Mammary epithelial cell (primary cell): ENCODE measurements at places on chromosomes 16 and 17.
A peak's percentile ranks its signal among the peaks of the same experiment; 100 is the strongest.

- DNase-seq, result peak; percentile 60
Observed at GRCh38 chr17:47866941-47867340, 16.0 kb upstream of the SP6 start.

DNA sequence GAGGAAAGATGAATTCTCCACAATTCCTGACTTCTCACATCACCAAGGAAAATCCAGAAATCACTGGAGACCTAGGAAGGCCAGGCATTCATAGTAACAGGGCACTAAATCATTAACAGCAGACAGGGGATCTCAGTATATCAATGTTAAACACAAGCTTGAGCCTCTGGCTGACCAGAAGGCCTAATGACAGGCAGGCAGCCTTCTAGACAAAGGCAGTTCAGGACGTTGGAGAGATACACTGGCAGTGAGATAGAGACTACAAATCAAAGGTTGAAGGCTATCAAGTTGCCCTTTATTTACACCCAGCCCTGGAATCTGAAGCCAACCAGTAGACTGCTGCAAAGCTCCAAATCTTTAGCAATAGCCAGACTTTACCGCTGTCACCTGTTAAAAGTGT, 422.8 kb upstream of the CCL2 start:
- DNase-seq, result no peak

- no peak for DNase-seq
Observed at GRCh38 chr17:72434581-72434980, 313.8 kb downstream of the SOX9 start.

DNA sequence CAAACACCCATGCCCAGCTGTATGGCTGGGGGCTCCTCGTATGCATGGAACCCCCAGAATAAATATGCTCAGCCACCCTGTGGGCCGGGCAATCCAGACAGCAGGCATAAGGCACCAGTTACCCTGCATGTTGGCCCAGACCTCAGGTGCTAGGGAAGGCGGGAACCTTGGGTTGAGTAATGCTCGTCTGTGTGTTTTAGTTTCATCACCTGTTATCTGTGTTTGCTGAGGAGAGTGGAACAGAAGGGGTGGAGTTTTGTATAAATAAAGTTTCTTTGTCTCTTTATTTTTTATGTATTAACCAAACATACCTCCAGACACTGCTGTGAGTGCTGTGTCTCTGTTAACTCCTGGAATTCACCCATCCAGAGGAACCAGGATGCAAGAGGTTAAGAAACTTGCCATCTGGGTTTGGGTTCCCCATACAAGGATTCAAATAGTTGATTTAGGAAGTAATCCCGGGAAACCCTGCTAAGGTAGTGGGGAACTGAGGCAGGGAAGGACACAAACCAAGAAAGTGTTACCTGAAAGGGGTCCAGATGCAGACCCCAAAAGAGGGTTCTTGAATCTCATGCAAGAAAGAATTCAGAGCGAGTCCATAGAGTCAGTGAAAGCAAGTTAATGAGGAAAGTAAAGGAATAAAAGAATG, 37.4 kb upstream of the IL21R start:
- peak; percentile 81 for DNase-seq

DNA sequence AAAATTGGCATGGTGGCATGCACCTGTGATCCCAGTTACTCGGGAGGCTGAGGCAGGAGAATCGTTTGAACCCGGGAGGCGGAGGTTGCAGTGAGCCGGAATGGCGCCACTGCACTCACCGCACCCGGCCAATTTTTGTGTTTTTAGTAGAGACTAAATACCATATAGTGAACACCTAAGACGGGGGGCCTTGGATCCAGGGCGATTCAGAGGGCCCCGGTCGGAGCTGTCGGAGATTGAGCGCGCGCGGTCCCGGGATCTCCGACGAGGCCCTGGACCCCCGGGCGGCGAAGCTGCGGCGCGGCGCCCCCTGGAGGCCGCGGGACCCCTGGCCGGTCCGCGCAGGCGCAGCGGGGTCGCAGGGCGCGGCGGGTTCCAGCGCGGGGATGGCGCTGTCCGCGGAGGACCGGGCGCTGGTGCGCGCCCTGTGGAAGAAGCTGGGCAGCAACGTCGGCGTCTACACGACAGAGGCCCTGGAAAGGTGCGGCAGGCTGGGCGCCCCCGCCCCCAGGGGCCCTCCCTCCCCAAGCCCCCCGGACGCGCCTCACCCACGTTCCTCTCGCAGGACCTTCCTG, at the start of gene HBQ1:
Gene HBQ1 (plus strand): TSS at position 359 of the 575 bp plus-strand sequence. CDS start 28 bp downstream, at position 387.
- no peak for DNase-seq

DNA sequence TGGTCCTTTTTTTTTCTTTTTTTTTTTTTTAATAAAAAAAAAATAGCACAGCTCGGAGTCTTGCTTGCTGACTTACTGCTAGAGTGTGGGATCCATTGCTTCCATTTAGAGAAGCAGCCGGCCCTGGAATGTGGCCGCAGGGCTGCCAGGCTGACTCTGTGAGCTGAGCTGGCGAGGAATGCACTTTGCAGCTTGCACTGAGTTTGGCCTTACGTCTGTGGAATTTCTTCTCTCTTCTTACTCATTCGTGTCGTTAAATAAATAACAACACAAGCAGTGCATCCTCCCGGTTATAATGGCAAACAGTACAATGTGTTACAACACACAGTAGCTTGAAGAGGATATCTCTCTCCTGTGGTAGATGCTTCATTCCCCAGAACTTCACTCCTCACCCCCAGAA, 69.2 kb downstream of the PRKCB start:
- peak; percentile 66 for DNase-seq

GRCh38 chr17:51088287-51088686, 32.4 kb downstream of the SPAG9 start:
- no peak for DNase-seq

- DNase-seq, result no peak
Observed at GRCh38 chr16:57603115-57604024, 25.1 kb upstream of the ADGRG1 start.

DNA sequence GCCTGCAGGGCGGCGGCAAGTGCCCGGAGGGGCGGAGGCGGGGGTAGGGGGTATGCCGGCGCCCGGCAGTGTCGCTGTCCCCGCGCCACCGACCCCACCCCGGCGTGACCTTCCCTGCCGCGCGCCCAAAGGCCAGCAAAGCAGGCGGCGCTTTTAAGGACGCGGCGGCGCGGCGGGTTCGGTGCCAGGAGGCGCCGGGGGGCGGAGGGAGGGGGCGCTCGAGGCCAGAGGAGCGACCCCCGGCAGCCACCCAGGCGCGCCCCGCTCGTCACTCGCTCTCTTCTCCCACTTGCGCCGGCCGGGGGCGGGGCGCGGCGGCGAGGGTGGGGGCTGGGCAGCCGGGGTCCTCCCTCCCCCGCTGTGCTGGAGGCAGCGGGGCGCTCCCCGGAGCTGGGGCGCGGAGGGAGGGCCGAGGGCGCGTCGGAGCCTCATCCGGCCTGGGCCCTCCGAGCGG, 8.6 kb upstream of the BAHCC1 start:
- no peak for DNase-seq

- DNase-seq, result no peak
Observed at GRCh38 chr17:46783031-46783593, 35.4 kb downstream of the WNT3 start.

DNA sequence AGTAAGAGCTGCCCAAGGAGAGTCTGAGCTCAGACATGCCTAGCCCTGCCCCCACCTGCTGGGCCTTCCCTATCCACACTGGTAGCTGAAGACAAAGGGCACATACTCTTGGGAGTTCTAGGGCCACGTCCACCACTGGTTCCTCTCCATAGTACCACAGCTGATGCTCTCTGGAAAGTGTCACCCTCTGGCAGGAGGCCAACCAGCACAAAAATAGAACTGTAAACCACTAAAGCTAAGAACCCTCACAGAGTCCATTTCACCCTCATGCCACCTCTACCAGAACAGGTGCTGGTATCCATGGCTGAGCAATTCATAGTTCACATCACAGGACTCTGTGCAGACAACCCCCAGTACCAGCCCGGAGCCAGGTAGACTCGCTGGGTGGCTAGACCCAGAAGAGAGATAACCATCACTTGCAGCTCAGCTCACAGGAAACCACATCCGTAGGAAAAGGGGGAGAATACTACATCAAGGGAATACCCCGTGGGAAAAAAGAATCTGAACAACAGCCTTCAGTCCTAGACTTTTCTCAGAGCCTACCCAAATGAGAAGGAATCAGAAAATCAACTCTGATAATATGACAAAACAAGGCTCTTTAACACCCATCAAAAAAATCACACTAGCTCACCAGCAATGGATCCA, 115.3 kb downstream of the CEP112 start:
- DNase-seq, result peak; percentile 48

DNA sequence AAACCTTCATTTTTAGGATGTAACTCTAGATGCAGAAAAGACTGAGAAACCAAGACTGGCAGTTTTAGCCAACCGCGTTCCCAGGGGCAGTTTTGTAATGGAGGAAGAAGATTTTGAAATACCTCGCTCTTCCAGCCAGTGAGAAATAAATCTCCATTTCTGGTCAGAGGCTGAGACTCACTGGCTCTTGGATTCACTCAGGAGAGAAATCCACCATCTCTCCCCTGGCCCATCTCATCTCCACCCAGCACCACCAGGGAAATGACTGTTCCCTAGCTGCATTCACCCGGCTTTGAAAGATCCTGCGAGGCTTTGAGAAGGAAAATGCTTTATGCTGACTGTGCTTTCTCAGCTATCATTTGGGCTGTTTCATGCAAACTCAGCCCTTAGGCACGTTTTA, 185.2 kb downstream of the SOX9 start:
- DNase-seq, result no peak

DNA sequence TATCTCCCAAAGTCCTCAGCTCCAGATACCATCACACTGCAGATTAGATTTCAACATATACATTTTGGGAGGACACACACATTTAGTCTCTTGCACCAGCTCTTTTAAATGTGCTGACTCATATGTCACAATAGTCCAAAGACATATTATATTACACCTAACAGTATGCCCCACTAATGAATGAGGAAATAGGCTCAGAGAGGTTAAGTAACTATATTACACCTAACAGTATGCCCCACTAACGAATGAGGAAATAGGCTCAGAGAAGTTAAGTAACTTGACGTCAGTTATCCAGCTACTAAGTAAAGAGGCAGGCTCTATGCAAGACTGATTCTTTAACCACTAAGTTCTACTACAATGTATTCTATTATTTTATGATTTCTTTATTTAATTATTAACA, 9.7 kb downstream of the IRX6 start:
- DNase-seq, result no peak

- DNase-seq, result peak; percentile 23
Observed at GRCh38 chr16:1182316-1182671, 29.4 kb downstream of the CACNA1H start.

- no peak for DNase-seq
Observed at GRCh38 chr16:54174201-54174600, 112.4 kb downstream of the IRX3 start.

DNA sequence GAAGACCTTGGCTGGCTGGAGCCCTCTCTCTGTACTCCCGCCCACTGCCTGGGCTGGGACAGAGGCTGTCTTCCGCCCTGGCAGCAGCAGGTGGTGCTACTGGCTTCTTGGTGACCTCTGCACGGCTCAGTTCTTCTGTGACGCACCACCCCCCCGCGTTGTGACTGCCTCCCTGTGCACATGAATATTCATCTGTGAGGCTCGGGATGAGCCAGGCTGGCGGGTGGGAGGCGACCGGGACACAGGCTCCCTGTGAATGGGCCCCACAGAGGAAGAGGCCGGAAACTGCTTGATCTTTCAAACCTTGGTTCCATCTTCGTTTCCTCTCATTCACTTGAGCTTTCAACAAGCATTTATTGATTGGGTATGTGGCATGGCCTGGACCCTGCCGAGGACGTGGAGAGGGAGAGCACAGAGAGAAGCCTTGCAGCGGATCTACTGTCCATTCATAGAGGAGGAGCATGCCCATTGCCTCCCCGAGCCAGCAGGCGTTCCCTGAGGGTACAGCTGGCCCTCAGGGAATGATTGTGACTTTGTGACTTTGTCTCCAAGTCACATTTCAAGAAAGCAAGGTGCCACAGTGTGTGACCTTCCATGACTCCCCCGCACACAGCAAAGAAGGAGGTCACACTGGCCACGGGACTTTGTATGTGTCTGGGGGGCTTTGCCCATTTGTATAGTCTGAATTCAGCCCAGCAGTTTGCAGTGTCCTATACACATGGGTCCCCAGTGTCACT, 45.0 kb downstream of the B9D1 start:
- no peak for DNase-seq

- DNase-seq, result no peak
Observed at GRCh38 chr16:17345043-17345442, 125.7 kb downstream of the XYLT1 start.

- no peak for DNase-seq
Observed at GRCh38 chr17:200586-200985, 19.1 kb upstream of the DOC2B start.

- no peak for DNase-seq
Observed at GRCh38 chr17:45222289-45222995, 757 bp downstream of the FMNL1 start.

DNA sequence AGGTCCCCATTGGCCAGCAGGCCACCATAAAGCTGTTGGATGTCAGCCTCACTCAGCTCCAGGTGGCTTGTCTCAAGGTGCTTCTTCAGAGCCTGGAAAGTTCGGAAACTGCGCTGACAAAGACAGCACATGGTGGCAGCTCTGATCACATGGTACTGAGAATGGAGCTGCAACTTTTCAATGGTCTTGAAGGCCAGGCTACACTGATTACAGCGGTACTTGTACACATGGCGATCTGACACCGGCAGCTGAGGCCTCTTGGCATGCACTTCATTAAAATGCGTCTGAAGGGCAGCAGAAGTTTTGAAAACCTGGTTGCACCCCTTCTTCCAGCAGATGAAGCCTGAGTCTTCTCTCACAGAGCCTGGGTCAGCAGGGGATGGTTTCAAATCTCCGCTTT, 249.7 kb downstream of the ZFHX3 start:
- DNase-seq, result no peak

GRCh38 chr17:56603486-56604238, 10.2 kb downstream of the NOG start:
- no peak for DNase-seq

- DNase-seq, result peak; percentile 65
Observed at GRCh38 chr16:11407047-11407982, 62.1 kb downstream of the RMI2 start.

DNA sequence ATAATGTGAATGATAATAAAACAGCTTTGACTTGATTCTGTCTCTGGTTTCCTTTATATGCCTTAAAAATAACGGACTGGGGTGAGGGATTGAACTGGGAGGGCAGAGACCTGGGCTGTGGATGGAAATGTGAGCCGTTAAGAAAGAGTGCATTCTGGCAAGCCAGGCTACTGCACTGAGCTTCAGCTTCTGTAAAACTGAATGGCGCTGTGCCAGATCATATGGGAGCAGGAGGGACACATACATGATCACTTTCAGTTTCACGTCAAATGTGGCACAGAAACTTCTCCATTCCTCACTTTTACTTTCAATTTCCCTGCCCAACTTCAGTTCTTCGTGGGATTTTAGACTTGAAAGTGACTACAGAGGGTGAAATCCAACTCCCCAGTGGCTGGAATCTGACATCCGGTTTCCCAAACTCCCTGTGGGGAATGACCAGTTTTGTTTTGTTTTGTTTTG, 1.1 kb downstream of the MT2A start:
- peak; percentile 85 for DNase-seq

GRCh38 chr17:39553341-39553945, 54.3 kb downstream of the NEUROD2 start:
- peak; percentile 65 for DNase-seq
